ENCODE measurements at places on chromosomes 2 and 18.

- peak; percentile 15 for DNase-seq
Observed at GRCh38 chr2:26692897-26693849, 651 bp downstream of the KCNK3 start.

DNA sequence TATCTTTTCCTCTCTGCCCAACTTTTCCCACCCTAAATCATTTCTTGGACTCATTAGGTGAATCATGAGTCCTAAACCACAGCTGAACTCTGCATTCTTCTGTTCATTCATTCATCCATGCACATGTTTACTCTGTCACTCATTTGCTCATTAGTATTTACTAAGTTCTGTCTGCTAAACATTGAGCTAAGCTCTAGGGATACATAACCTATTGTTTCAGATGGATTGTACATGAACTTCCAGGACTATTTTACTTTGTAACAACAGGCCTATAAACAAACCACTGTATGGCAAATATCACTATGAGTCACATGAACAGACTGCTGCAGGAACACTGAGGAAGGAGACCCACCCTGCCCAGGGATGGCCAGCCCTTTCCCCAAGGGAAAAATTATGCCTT is 14.6 kb upstream of the DYNC2LI1 start:
- no peak for DNase-seq

- DNase-seq: no peak
Observed at GRCh38 chr2:209840434-209840833, 68.8 kb downstream of the UNC80 start.

DNA sequence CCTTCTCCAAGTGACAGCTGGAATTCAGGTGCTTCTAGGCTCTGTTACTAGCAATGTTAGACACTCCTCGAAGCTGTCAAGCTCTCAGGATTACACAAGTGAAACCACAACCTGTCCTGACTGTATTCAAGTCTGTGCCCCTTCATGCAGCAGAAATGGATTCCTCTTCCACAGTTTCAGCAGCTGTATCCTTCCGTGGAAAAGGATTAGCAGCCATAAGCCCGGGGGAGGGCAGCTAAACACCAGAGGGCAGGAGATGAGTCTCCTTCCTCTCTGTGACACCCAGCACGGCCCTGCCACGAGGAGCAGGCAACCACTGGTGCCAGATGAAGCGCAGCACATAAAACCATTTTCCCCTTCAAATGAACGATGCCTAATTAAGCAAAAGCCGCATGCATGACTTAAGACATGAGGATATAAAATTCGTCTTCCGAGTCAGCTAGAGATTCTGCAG is 1.2 kb downstream of the ST3GAL5 start:
- DNase-seq: peak; percentile 83

DNA sequence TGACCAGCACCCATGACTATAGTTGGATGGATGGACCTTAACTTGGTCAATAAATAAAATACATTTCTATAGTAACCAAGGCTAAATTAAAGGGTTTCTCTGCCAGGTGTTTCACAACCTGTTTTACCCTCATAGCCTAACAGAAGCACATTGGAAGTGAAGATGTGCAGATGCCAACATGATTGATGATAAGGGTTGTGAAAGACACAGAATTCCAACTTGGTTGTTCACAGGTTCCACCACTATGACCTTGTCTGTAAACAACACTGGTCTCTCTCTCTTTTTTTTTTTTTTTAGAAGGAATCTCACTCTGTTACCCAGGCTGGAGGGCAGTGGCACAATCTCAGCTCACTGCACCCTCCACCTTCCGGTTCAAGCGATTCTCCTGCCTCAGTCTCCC is 37.5 kb upstream of the PTH2R start:
- no peak for DNase-seq

- no peak for DNase-seq
Observed at GRCh38 chr2:1889099-1889650, 144.9 kb upstream of the PXDN start.
